CD4-positive, alpha-beta T cell treated with Interleukin-4 for 1 hour (primary cell): ENCODE measurements at places on chromosomes 4 and X.

DNA sequence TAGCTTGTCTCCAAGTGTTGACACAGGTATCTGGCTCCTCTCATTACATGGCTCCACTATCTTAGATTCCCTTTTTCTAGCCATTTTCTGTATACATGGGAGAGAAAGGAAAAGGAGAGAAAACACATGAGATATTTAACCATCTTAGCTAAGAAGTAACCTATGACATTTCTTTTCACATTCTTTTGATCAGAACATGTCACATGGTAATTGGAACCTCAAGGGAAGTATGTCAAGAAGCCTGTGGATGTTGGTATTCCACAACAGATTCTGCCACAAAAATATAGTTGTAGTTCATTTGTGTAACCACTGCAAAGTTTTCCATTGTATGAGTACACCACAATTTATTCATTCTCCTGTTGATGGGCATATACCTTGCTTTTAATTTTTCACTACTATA, 18.7 kb upstream of the GABRB1 start:
- no peak for DNase-seq

GRCh38 chr4:101938836-101939235, 148.3 kb downstream of the BANK1 start:
- no peak for DNase-seq

- no peak for DNase-seq
Measured at GRCh38 chrX:133175605-133176004, 42.5 kb downstream of the TFDP3 start.

DNA sequence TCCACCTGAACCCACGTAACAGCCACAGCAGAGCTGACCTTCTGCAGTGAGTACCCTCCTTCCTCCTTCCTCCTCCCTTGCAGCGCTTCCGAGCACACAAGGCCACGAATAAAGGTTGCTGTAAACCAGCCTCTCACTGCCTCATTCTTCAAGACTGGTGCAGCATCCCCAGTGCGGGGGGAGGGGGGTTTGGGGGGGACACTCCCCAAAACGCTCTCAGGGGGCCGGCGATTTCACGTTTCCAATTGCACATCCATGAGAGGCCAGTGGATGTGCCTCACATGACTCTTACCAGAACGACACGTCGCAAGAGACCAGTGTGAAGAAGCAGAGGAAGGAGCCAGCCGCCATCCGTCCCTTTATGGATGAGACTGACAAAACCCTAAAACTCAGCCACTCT, 5.2 kb downstream of the DHRSX start:
- DNase-seq, result no peak

DNA sequence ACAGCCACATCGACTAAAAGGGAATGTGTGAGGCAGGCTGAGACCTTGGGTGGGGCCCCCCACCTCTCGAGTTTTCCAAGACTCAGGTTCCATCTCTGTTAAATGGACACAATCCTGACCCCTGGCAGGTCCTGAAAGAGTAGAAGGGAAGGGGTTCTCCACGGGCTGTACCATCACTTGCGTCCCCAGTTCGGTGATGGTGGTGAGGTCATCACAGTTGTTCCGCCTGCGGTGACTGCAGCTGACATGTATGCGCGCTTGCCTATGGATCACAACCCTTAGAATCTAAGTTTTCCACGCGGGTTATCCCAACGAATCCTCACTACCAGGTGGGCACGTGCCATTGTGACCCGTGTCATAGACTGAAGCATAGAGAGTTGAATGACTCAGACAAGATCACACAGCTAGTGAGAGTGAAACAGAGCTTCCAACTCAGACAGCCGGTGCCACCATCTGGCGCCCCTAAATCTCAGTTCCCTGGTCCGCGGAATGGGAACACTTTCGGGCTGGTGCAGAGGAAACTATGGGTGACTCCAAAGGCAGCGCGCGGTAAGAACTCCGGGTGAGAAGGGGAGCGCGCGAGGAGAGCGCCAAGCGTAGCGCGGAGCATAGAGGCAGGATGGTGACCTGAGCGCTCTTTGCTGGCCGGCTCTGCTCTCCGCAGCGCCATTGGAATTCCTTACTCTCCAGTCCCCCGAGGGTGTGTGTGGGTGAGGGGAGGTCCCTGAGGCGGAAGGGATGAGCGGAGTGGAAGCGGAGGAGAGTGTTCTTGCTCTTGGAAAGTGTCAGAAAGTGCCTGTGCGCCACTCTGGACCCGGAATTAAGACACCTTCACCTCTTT, 10.5 kb downstream of the MSX1 start:
- no peak for DNase-seq

DNA sequence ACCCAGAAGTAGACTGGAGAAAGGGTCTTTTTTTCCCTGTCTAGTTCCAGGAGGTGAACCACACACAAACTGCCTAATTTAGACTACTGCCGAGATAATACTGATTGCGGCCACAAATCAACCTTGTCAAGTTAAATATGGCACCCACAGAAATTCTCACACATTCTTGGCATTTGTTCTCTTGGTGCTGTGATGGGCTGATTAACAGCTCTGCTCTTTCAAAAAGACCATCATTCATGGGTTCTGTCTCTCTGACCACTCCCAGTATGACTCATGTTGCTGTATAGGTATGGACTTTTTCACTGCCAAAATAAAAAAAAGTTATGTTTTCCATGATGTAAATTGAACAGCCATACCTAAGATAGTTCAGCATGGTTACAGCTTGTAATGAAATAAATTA, 1003.5 kb upstream of the LCORL start:
- no peak for DNase-seq

- DNase-seq, result no peak
Measured at GRCh38 chrX:23637187-23637586, 30.1 kb upstream of the PRDX4 start.

GRCh38 chrX:130848763-130849162, 54.2 kb downstream of the ENOX2 start:
- DNase-seq, result no peak

DNA sequence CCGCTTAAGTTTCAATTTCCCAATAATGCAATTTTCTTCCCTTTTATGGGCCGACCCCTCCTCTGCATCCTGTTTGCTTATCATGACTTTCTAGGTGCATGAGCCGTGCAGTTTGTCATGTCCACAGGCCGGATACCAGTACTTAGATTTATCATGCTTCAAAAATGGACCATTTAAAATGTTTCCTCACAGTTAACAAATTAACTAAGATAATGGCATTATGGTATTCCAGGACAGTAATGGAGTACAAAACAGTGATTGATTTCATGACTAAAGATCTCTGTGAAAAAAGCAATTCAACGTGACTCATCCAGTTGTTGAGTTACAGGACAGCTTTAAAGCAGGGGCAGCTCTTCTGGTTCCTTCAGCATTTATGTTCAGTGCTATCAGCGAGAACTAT, 23.0 kb downstream of the SNX25 start:
- no peak for DNase-seq

- no peak for DNase-seq
Measured at GRCh38 chrX:94053575-94053974, 379.6 kb downstream of the FAM133A start.

DNA sequence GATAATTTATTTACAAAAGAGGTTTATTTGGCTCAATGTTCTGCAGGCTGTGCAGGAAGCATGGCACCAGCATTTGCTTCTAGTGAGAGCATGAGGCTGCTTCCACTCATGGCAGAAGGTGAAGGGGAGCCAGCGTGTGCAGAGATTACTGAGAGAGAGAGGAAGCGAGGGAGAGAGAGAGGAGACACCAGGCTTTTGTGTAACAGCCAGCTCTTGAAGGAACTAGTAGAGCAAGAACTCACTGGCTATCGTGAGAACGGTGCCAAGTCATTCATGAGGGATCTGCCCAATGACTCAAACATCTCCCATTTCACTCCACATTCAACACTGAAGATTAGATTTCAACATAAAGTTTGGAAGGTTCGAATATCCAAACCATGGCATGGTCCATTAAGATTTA, 12.7 kb downstream of the GUCY1A1 start:
- DNase-seq, result no peak

GRCh38 chr4:10346023-10346422, 111.2 kb downstream of the ZNF518B start:
- DNase-seq, result no peak

GRCh38 chrX:46500054-46500453, 45.2 kb downstream of the ZNF674 start:
- no peak for DNase-seq

DNA sequence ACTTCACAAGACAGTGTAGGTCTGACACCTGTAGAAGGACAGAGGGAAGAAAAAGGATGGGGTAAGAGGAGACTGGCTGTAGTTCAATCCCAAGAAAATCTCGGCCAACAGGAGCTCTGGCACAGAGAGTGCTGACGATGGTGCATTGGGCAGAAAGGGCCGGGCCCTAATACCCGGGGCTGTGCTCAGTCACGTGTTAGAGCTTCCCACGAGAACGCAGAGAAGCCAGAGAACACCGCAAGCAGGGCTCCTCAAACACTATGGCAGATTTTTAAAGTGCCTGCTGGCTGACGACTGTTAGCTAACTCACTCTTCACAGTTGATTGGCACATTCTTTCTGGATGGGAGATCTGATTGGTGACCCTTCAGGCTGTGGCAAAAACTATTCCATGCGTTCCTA, 35.5 kb downstream of the EREG start:
- no peak for DNase-seq

- no peak for DNase-seq
Measured at GRCh38 chr4:118911238-118911703, 22.6 kb downstream of the SYNPO2 start.

DNA sequence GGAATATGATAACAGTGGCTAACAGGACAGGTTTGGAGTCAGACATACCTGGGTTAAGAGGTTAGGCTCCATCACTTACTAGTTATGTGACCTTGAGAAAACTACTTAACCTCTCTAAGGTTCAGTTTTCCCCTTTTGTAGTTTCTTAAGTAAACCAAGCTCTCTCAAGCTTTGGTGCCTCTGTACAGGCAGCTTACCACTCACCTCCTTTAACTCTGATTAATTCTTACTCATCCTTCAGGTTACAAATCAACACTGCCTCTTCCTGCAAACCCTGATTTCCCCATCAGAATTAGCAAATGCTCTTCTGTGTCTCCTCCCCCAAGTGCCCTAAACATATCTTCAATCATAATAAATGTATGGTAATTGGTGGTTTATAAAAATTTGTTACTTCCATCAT, 3.5 kb upstream of the SERTM2 start:
- no peak for DNase-seq

- DNase-seq, result no peak
Measured at GRCh38 chrX:68669871-68670270, 22.4 kb downstream of the STARD8 start.

DNA sequence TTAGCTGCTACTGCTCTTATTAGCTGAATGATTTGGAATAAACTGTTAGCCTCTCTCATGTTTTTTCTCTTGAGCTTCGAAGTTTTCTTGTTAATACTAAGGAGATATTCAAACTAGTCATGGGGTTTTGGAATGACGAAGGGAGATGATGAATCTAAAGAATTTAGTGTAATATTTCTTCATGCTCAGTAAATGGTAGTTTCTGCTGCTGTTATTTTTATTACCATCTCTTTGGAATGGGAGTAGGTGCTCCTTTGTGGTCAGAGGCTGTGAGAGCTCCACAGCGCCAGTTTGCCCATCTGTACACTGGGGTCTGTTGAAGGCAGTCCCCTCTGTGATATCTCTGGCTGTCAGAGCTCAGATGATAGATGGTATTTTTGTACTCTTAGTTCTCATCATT, 33.7 kb downstream of the HTT start:
- DNase-seq, result no peak

DNA sequence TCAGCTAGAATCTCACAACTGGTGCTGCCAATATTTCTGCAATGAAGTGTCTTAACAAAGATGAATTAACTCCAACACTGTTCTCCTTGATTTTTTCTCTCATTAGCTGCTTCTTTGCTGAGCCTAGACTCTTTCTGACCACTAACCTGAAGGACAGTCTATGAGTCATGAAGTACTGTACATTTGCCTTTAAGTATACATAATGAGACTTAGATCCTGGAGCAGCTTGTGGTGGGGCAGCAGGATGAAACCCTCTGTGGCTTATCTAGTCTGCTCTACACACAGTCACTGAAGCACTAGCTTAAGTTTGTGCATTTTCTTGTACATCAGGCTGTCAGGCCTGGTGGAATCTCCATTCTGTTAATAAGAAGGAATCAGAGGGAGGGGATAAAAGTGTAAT, 307.4 kb upstream of the SMIM31 start:
- no peak for DNase-seq

GRCh38 chrX:15750611-15751154, 12.6 kb downstream of the CA5B start:
- DNase-seq, result peak; percentile 33

DNA sequence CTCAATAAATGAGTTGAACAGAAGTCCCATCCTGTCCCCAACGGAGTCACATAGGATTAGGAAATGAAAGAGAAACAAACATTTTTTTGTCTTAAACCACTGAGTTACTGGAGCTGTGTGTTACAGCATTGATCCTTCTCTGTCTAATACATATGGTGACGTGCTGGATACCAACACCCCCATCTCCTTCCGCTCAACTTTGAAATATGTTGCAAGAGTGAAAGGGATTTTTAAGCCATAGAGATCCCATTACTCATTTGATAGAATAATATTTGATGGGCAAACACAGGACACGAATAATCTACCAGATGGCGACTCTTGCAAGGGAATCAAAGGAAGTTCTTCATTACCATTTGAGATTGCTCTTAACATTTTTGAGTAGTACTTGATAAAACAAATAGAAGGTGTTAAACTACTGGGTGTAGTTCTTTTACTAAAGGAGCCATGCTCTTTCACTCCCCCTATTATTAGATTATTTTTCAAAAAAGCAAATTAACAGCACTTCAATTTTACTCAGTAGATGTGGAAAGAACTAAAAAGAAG, 140.5 kb downstream of the PACRGL start:
- no peak for DNase-seq

DNA sequence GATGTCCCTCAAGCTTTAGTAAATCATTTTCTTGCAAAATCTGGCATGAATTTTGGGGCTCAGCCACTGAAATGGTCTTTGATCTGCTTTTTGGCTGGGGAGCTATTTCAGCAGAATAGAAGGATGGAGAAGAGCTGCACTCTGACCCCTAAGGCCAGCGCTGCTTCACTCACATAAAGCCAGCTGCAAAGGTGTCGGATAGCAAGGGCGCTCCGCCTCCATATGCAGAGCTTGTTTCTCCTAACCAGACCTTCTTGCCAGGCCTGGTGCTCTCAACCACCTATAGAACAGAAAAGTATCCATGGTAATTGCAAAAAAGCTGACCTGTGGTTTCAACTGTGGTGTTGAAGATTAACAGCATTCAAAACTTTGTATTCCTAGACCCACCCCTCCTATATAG, 24.1 kb upstream of the COQ2 start:
- DNase-seq, result no peak

GRCh38 chrX:43836435-43837184, 45.6 kb downstream of the MAOB start:
- DNase-seq, result peak; percentile 24

- DNase-seq, result no peak
Measured at GRCh38 chrX:87063642-87064041, 454.0 kb upstream of the KLHL4 start.

GRCh38 chr4:31088600-31089230, 368.5 kb downstream of the PCDH7 start:
- no peak for DNase-seq

- no peak for DNase-seq
Measured at GRCh38 chr4:32858971-32859370, 2138.8 kb downstream of the PCDH7 start.
